ENCODE measurements at places on chromosomes 11 and 22.

DNA sequence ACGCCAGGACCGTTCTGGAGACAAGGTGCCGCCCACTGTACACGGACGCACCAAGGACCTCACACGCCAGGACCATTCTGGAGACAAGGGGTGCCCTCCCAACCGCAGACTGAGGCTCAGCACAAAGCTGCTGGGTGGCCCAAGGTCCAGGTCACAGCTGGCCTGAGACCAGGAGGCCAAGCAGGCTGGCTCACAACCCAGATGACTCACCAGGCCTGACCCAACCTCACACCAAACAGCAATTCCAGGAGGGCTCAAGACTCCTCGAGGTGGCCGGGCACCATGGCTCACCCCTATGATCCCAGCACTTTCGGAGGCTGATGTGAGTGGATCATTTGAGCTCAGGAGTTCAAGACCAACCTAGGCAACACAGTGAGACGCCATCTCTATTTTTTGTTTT is 14.8 kb downstream of the BRD1 start:
- no peak for DNase-seq

GRCh38 chr11:35905646-35906276 is 38.1 kb upstream of the LDLRAD3 start:
- no peak for DNase-seq

DNA sequence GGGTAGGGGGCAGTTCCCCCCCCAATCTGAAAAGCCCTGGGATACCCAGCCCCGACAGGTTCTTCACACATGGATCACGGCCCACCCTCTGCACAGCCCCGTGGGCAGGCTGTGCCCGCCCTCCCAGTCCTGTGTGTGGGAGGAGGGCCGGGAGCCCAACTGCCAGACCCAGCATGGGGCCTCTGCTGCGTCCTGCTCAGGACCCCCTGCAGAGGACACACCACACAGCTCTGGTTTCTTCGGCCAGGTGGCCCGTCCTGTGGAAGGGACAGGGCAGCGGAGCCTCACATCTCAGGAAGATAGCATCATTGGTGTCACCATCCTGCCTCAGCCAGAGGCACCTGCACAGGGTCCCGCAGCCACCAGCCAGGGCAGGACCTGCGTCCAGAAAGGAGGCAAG is 396.0 kb downstream of the TBC1D22A start:
- no peak for DNase-seq

DNA sequence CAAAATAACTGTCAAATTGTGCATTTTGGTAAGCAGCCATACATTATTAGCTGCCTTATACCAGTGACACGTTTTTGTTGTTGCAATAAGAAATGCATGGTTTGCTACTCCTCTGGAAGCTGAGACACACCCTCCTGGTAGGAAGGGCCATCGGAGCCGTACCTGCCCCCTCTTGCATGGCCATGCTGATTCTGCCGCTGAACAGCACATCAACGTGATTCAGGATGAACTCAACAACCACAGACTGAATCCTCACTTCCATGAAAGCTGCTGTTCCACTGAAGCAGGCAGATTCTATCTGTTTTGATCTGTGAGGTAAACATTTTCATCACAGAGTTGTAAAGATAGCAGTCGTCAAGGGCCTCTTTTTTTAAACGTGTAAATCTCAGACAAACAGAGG is 38.6 kb upstream of the TP53AIP1 start:
- no peak for DNase-seq

- no peak for DNase-seq
Measured at GRCh38 chr11:99911116-99911515, 776.0 kb upstream of the ARHGAP42 start.

DNA sequence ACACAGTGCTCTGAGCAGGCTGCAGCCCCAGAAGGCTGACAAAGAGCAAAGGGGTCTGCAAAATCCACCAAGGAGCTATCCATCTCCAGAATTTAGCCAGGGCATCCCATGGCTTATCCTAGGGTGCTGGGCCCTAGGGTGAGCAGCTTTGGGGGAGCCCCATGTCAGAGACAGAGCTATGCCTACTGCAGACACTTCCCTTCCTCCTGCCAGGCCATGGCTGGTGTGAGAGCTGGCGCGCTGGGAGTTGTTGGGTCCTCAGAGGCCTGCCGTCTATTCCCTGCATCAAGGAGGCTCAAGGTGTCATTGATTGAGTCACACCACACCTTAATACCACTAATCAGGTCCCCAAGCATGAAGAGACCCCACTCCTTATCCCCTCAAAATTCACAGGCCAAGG is 85.3 kb upstream of the TP53I11 start:
- DNase-seq: no peak

GRCh38 chr11:128904656-128905344 is 13.6 kb downstream of the KCNJ5 start:
- no peak for DNase-seq

DNA sequence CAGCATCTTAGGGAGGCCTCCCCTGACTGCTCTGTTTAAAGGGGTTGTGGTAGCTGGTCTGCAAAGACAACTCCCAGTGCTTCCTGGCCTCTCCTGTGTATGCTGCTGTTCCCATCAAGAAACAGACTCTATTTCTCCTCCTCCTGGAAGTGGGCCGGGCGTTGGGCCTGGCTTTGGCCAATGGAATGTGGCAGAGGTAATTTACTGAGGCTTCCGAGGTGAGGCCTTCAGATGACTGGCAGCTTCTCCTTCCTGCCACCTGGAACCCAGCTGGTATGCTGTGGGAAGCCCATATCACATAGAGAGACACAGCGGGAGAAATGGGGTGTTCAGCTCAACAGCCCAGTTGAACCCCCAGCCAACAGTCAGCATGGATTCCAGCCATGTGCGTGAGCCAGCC is 25.1 kb upstream of the EIF3D start:
- DNase-seq: no peak

DNA sequence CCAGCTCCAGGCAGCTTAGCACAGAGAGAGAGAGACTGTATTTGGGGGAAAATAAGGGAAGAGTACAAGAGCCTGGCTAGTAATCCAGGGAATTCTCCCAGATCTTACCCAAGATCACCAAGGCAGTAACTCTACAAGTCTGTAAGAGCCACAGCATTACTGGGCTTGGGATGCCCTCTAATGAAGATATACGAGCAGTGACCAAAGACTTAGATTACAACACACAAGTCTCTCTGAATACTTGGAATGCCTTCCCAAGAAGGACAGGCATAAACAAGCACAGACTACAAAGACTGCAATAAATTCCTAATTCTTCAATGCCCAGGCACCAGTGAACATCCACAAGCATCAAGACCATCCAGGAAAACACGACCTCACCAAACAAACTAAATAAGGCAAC is 17.7 kb downstream of the DNAJC24 start:
- DNase-seq: no peak

- DNase-seq: no peak
Measured at GRCh38 chr11:129021295-129021694, 78.6 kb upstream of the TP53AIP1 start.

DNA sequence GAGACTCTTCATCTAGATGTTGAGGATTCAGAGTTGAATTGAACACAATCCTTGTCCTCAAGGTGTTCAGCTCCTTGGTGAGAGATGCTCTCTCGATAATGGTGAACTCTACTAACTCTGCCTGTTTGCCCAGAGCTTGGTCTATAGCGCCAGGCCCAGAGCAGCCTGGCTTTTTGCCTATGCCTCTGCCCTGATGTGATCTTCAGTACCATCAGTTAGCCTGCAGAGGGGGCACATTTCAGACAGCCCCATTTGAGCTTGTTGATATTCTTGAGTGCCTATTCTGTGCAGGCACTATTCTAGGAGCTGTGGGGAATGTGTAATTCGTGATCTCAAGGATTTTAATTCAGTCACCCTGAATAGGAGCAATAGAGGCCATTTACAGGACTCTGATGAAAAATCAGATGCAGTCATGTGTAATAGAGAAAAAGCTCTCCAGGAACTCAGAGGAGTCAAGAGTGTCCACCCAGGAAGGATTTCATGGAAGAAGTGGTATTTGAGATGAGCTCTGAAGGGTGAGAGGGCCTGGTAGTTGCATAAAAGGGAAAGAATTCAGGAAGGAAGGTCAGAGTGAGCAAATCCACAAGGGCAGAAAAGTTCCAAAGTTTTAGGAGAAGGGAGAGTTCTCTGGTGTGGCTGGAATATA is 19.3 kb downstream of the GTPBP1 start:
- no peak for DNase-seq

DNA sequence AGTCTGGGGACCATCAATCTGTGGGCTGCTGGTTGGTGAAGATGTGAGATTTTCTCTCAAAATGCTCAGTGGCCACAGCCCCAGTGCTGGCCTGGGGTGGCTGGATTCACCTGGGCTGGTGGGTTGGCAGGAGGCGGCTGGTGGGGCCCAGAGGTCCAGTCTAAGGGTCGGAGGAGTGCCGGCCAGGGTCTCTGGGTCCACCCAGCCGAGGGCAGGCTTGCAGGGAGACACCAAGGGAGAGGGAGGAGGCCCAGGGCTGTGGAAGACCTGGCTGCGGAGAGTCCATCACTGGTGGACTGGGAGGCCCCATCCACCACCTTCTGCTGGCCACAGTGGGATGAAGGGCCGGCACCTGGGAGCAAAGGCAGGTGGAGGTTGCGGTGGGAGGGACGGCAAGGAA is 582 bp upstream of the SHANK3 start:
- no peak for DNase-seq

DNA sequence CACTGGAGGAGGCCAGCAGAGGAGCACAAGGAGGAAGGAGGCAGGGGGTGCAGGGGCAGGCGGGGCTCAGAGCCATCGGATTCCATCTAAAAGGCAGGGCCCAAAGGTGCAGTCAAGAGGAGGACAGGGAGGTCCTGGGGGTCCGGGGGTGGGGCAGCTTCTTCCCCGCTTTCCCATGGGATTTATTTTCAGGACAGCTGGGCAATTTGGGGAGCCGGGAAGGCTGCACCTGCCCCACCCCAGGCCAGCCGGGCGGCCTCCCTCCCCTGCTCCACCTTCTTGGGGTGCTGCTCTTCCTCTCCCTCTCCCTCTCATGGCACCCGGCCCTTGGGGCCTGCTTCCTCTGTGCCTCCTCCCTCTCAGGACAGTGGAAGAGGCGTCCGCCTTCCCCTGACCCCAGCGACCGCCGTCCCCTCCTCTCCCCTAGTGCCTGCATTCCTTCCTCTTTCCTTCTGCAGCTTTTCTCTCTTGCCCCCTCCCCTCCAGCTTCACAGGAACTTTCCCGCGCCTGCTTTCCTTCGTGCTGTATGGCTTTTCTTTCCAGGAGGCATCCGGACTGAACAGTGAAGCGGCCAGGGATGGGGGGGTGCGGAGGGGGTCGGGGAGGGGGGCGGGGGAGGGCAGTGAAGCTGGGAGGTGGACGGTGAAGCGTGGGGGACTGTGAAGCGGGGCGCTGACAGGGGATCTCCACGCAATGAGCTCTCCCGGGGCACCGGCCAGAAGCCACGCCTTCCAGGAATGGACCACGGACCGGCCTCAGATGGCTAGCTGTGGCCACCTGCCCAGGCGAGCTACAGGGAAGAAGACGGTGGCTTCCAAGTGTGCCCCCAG is 26.9 kb downstream of the APOBEC3H start:
- no peak for DNase-seq

- no peak for DNase-seq
Measured at GRCh38 chr22:32325416-32325801, 32.3 kb upstream of the RFPL3 start.

- DNase-seq: no peak
Measured at GRCh38 chr11:44658506-44658850, 68.3 kb upstream of the TSPAN18 start.

DNA sequence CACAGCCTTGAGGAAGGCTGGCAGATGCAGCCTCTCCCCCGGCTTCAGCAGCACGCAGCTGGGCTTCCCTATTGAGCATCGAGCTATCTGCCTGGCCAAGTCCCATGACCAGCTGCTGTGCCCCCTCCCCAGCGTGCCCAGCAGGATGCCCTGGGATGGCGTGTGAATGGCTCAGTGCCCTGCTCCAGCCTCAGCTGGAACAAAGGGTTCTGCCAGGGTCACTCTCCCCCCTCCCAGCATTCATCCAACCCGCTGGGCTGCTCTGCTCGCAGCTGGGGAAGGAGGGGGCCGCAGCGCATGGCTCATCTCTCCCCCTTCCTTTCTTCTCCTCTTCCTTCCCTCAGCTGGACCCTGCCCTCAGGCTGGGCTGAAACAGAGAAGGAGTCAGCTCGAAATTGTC is 14.5 kb downstream of the LRP4 start:
- DNase-seq: no peak

DNA sequence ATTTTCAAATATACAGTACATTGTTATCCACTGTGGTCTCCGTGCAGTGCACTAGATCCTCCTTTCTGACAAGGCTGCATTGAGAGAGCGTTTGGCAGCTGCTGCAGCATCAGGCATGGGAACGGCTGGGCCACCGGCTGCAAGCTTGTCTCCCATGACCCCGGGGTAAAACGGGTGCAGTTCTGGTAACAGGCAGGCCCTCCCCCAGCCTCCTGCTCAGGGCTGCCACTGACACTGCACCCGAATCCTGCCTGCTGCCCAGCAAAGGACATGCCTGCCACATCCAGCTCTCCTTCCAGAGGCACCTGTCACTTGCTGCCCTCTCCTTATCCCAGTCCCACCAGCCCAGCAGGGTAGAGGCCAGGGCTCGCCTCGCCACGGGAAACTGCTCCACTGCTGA is 124.5 kb upstream of the TMEM45B start:
- DNase-seq: no peak

GRCh38 chr11:62439785-62440602 is 21.2 kb downstream of the SCGB1A1 start:
- DNase-seq: no peak

DNA sequence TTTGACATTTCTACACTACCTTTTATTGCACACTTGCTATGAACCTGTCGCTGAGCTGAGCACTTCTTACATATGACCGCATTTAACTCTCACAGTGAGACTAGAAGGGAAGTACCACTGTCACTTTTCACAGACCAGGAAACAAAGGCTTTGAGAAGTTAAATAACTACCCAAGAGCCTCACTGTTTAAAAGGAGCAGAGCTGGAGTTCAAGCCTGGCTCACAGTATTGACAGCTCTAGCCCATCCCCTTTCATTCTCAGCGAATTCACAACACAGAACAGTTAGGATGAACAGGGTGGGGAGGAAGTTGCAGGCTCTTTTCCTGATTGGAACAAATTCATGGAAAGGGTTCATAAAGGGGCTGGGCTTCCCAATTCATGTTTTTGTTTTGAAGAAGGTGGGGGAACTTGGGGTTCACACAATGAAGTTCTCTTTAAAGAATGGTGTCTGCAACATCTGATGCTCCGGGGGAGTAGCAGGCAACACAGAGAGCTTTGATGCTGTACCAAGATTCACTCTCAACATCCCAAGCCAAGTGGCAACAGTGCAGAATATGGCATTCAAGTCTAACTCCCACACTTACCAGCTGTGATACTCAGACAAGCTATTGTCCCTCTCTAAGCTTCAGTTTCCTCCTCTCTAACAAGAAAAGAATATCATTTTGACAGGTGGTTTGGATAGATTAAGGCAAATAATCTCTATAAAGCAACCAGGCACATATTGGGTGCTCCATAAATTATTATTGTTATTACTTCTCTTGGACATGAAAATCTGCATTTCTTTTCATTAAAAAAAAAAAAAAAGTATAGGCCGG is 17.2 kb downstream of the SCGB1A1 start:
- DNase-seq: peak; percentile 16

- no peak for DNase-seq
Measured at GRCh38 chr22:50236731-50237409, 8.0 kb downstream of the TUBGCP6 start.
